Effector memory CD8-positive, alpha-beta T cell (primary cell): ENCODE measurements at places on chromosomes 6 and 20.

DNA sequence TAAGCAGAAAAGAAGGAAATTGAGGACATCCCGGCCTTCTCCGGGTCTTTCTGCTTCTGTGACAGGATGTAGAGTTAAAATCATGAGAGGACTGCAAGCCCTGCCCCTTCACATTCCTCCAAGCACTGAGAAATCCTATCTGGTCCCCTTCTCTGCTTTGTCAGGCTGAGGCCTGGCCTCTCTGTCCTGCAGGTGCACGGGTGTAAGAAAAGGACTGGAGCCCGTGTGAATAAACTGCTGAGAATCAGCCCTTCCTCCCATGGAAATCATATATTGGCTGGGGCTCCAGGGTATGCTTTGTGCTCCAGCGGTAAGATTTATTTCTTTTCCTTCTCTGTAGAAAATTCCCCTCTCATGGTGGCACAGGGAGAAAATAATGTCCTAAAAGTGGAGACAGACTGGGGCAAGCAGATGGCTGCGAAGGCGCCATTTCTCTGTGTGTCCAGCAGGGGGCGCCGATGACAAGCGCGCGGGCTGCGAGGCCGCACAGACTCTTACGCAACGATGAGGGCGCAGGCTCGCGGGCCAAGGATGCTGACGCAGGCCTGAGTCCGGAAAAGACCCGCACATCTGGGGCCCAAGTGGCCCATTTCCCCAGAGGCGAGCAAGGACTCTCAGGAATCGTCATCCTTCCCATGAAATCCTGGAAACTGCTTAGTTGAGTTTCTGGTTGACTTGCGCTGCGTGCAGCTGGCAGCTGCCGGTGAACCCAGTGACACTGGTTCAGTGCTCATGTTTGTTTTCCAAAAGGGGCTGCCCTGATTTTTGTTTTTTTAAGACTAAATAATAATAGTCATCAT is 258.6 kb downstream of the ADGB start:
- DNase-seq = peak; percentile 62

DNA sequence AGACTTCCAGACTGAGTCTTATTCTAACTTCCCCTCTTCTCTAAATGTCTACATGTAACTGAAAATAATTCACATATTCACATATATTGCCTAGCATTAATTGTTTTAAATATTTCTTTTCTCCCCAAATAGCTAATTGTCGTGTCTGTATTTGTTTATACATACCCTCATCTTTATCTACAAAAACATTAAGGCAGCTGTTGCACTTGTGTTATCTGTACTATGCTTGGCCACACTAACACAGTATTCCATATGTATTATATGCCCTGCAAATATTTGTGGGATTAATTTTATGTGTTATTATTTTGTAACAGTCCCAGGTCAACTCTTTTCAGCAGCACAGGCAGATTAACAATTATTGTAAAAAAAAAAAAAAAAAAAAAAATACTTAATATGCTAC is 11.7 kb downstream of the HDAC2 start:
- no peak for DNase-seq

GRCh38 chr20:44930517-44931168 is 20.8 kb downstream of the PABPC1L start:
- DNase-seq = no peak

- DNase-seq = no peak
Observed at GRCh38 chr6:148107911-148108310, 234.7 kb upstream of the SASH1 start.

- DNase-seq = no peak
Observed at GRCh38 chr20:32063695-32064094, 11.7 kb downstream of the HCK start.

- no peak for DNase-seq
Observed at GRCh38 chr6:1787894-1788293, 178.2 kb downstream of the FOXC1 start.

GRCh38 chr20:53606364-53606985 is 12.8 kb upstream of the ZNF217 start:
- no peak for DNase-seq

- DNase-seq = no peak
Observed at GRCh38 chr20:4795394-4795793, 73.7 kb downstream of the PRND start.

DNA sequence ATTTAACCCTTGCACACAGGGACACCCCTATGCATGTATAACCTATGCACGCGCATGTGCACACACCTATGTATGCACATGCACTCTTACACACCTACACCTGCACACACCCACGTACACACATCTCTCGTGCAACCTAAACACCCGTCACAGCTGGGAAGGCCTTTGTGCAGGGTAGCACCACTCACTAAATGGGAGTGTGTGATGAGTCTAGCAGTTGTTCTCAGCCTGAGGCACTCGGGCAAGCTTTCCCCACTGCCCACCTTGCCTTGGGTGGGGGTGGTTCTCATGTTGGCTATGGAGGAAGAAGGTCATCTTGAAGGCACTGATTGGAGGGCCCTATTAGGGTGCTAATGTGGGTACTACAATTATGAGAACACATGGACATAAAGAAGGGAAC is 85.8 kb downstream of the DLL1 start:
- DNase-seq = no peak

DNA sequence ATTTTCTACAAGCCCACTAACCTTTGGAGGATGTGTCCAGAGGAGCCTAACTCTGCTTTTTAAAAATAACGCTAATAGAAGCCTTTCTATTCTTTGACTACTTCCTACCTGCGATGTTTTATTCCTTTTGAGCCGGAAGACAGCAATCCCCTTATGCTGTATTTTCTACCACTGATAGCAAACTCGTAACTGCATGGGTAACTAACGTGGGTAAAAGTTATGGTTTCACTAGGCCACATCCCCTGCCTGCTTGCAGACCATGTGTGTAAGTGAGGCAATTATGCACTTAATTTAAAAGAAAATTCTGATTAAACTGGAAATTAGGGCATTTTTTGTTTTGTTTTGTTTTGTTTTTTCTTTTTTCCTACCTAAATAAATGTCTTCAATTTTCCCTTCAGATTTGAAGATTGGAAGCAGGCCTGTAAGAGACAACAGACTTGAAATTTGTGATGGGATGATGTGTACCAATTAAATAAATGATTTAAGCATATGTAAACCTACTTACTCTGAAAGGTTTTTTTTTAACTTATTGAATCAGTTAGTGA is 931 bp downstream of the UFL1 start:
- DNase-seq = no peak

- DNase-seq = no peak
Observed at GRCh38 chr20:22805219-22805618, 220.8 kb upstream of the FOXA2 start.

- no peak for DNase-seq
Observed at GRCh38 chr6:159089909-159090308, 45.1 kb upstream of the TAGAP start.

DNA sequence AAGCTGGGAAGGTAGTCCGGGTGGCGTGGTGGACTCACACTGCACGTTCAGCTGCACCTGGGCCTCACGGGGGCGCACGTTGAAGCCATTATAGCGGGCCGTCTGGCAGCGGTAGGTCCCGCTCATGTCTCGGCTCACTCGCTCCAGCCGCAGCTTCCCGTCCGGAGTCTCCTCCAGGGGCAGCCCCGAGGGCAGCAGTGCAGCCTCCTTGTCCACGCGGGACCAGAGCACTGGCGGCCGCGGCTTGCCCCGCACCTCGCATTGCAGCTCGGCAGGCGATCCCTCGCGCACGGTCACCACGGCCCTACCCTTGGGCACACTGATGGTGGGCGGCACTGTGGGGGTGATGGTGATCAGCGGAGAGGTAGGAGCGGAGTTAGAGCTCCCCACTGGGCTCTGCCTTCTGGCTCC is 47.6 kb downstream of the MDGA1 start:
- no peak for DNase-seq

DNA sequence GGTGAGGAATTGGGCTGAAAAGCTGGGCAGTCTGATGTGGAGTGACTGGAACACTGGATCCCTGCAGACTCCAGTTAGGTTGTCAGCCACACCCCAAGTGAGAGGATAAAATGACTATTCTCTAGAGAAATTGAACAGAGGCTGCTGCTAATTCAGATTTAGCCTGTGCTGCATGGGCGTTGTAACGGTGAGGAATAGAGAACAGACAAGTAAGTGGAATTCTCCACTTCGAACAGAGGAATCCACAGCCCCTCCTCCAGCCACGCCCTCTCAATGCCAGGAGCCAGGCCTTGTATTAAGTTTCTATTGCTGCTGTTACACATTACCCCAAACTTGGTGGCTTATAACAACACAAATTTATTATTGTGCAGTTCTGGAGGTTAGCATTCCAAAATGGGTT is 109.3 kb downstream of the CFAP61 start:
- no peak for DNase-seq

DNA sequence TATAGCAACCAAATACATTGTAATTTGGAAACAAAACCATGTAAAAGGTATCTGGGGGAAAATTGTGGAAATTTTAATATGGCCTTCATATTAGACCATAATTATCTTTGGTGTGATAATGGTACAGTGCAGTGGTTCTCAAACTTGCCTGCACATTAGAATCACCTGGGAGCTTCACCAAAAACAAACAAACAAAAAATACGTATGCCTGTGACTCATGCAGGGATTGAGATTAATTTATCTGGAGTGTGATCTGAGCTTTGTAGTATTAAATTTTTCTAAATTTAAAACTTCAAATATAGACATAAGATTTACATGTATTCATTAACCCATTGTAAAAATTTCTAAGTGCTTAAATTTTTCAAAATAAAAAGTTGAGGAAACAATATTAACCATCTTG is 31.5 kb downstream of the ARHGAP18 start:
- no peak for DNase-seq

DNA sequence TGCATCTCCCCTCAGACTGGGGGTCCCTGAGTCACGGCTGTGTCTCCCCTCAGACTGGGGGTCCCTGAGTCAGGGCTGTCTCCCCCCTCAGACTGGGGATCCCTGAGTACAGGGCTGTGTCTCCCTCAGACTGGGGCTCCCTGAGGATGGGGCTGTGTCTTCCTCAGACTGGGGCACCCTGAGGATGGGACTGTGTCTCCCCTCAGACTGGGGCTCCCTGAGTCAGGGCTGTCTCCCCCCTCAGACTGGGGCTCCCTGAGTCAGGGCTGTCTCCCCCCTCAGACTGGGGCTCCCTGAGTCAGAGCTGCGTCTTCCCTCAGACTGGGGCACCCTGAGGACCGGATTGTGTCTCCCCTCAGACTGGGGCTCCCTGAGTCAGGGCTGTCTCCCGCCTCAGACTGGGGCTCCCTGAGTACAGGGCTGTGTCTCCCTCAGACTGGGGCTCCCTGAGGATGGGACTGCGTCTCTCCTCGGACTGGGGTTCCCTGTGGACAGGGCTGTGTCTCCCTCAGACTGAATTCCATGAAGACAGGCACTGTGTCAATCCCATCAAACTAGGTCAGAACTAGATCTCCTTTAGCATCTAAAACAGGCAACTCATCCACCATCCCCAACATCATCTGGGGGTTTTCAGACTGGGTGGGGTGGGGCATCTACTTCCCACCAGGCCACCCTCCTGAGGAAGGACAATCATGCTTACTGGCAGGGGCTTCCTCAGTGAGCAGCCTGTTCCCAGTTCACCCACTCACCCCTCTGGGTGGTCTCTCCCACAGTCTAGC is 60.7 kb downstream of the MRPL14 start:
- no peak for DNase-seq

DNA sequence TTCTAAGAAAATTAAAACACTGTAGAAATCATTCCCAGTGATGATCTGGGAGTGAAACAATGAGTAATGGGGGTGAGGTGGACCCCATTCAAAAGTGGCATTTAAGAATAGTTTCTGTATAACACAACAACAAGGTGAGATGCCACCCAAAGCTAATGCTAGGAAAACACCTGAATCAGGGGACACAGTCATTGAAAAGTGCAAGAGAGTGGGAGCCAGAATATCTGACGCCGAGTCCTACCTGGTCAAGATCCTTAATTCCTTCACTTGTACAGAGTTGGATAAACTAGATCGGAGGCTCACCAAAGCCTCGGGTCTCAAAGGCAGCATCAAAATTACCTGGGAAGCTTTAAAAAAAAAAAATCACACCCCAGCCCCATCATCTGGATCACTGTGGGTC is 17.7 kb downstream of the TNFRSF21 start:
- no peak for DNase-seq

DNA sequence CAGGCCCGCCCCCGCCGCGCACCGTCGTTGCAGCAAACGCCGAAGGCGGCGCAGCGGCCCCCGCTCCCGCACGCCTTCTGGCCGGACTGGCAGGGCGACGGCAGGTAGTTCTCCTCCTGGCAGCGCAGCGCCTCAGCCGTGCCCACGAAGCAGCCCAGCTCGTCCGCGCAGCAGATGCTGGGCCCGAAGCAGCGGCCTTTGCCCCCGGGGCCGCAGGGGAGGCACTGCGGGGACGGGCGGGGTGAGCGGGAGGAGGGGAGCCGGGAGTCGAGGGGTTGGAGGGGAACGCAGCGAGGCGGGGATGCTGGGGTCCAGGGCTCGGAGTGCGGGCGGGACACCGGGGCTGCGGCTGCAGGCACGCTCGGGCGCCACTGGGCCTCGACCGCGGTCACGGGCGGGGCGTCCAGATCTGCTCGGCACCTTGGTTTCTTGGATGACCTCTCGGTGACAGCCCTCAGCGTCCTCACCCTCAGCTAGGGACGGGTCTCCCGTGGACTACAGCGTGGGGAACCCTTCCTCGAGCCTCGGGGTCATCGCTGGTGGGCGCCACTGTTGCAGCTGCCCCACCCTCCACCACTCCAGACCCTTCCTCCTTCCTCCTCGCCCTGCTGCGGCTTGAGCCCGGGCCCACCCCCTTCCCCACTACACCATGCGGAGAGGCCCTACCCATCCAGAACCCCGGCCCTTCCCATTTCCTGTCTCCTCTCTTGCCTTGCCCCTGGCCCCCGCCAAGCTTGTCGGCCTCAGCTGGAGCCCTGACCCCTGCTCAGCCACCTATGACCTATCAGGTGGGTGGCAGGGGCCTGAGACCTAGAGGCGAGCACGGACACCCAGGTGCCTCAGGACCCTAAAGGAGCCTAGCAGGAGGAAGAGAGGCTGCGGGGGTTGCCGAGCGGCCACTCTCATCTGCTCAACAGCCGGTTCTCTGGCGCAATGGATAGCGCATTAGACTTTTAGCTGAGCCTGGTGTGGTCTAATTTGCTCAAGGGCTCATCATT is 1.3 kb downstream of the AVP start:
- no peak for DNase-seq

DNA sequence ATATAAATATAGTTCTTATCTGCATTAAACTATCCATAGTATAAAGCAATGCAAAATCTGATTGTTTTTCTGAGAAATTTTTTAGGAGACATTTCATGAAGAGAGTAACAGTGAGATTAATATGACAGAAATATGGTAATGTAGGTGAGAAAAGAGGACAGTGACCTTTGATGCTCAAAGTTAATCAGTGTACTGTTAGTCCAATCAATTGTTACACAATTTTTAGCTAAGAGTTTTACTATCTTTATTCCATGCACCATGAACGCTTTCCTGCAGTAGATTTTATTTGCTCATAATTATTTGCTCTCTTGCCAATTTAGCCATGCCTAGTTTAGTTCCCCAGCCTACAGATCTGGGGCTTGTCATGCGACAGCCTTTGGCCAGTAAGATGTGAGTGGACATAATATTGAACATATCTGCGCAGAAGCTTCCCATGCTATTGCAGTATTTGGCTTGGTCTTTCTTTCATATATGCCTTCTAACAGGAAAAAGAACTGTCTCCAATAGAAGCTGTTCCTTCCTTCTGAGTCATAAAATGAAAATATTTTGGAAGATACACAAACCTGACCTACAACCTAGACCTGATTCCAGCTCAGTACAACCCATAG is 38.7 kb downstream of the FKBP1C start:
- DNase-seq = no peak
